ENCODE measurements at places on chromosomes 12 and 14.

- no peak for DNase-seq
Observed at GRCh38 chr14:96826818-96827217, 29.6 kb downstream of the VRK1 start.

DNA sequence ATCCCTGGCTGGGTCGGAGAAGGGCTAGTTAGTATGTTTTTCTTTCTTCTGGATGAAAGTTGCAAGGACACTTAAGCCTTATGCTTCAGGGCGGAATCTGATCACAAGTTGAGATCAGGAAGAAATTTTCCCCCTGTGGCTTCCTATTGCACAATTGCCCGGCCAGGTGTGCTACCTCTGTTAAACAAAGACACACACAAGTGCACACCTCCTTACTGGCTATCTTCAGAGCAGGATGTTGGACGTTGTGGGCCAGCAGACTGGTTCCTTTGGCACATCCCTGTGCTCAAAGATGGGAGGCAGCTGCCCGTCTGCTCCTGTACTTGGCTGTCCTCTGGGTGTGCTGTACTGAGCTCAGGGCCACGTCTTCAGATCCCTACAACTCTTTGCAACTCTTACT is 19.1 kb downstream of the ETV6 start:
- DNase-seq: no peak

DNA sequence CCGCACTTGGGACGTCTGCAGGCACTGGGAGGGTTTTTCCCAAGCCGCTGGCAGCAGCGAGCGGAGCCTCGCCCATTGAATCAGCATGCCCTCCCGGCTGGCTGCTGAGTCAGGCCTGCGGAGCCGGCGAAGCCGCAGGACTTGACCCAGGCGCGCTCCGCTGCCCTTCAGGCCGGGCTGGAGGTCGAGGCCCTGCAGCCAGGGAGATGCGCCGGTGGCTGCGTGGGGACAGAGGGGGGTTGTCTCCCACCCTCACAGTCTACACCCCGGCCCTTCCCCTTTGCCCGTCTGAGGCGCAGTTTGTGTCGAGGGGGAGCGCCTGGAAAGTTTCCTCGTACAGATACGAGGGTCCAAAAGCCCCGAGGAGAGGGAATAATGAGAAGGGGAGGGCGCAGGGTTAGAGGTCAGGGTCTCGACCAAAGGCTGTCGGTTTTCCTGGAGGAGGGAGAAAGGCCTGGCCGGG is 759 bp upstream of the KLC1 start:
- DNase-seq: no peak

GRCh38 chr12:38831715-38832114 is 73.7 kb downstream of the CPNE8 start:
- DNase-seq: no peak

GRCh38 chr12:80157645-80158044 is 58.3 kb downstream of the OTOGL start:
- no peak for DNase-seq

DNA sequence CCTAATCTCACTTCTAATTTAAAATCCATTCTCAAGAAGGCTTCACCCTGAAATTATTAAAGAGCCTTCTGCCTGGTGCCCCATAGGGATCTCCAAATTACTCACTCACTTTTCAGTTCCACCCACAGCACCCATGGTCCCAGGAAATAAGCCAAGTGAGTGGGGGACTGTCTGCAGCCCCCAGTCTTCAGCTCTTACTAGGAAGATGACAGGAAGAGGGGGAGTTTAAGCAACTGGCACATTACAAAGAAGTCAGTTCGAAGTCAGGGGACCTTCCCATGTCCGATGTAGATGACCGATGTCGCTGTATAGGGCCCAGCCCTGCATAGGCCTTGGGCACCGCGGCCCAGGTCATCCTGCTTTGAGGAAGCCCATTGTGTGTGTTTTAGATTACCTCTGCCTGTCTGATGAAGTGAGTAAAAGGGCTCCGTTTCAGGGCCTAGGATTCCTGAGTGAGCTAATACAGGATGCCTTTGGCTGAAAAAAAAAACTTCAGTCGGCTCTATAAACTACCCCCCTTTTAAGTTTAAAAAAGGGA is 1.9 kb downstream of the ACTN1 start:
- DNase-seq: peak; percentile 35

DNA sequence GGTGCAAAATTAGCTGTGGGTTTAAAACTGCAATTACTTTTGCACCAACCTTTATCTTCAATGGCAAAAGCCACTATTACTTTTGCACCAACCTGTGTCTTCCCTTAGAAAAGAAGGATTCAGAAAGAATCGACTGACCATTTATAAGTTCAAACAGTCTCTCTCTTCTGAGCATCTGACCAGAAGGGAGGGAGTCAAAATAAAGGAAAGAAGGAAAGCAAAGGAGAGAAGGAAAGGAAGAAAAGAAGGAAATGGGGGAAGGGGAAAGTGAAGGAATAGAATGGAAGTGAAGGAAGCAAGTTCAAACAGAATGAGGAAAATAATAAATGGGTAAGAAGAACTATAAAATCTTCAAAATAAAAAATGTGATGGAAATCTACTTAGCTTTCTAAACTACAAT is 57.8 kb downstream of the KDM5A start:
- no peak for DNase-seq

GRCh38 chr12:122333142-122334087 is 67.1 kb upstream of the VPS33A start:
- no peak for DNase-seq

DNA sequence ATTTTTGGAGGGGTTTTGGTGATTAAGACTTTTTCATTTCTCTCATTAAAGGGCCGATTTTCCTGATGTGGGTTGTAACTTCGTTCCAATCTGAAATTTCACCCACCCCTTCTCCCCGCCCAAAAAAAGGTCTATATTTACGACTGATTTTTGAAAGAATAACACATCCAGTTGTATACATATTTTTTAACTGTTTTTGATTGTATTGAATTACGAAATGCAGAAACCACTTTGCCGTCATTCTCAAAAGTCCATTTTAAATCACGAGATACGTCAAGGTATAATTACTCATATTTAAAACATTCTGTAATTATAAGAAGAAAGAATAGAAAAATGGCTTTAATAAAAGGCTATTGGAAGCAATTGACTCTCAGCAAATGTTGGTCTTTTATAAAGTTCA is 520.7 kb downstream of the MED13L start:
- no peak for DNase-seq

- DNase-seq: no peak
Observed at GRCh38 chr12:14853961-14854360, 10.6 kb upstream of the ART4 start.

- no peak for DNase-seq
Observed at GRCh38 chr14:104567141-104567956, 12.2 kb upstream of the C14orf180 start.

DNA sequence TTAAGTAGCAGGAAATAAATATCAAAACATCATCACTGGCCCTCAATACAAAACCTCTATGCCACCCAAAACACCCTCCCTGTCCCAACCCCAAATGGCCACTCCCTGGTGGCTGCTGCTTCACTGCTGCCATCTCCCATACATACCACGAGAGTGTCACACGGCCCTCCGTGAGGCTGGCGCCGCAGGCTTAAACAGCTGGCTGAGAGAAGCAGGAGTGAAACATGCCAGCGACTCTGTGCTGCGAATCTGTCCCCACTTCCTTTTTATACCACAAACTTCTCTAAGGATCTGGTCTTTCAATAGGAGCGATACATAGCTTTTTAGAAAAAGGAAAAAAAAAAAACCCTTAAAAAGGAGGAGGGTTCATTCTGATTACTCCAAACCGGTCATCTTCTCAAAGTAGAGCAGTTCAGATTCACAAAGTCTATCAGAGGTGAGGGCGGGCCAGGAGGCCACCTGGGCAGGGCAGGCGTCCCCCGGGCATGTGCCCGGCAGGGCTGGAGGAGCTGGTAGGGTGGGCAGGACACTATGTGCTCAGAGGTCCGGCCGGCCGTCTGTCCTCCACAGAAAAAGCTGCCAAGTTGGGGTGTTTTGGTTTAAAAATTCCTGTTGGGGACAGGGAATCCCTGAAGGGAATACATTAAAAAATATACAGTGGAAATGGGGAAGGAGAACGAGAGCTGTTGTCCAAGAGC is 26.5 kb downstream of the MAX start:
- no peak for DNase-seq

GRCh38 chr14:92513966-92514843 is 624 bp downstream of the RIN3 start:
- DNase-seq: peak; percentile 15

GRCh38 chr12:45310627-45310968 is 94.7 kb downstream of the ANO6 start:
- no peak for DNase-seq

- DNase-seq: no peak
Observed at GRCh38 chr12:65808580-65808979, 15.7 kb upstream of the HMGA2 start.

GRCh38 chr12:50508414-50508813 is 3.6 kb downstream of the DIP2B start:
- DNase-seq: no peak

GRCh38 chr12:130117233-130117632 is 45.0 kb upstream of the FZD10 start:
- DNase-seq: no peak

- DNase-seq: no peak
Observed at GRCh38 chr14:101037021-101037817, 133.7 kb upstream of the RTL1 start.

DNA sequence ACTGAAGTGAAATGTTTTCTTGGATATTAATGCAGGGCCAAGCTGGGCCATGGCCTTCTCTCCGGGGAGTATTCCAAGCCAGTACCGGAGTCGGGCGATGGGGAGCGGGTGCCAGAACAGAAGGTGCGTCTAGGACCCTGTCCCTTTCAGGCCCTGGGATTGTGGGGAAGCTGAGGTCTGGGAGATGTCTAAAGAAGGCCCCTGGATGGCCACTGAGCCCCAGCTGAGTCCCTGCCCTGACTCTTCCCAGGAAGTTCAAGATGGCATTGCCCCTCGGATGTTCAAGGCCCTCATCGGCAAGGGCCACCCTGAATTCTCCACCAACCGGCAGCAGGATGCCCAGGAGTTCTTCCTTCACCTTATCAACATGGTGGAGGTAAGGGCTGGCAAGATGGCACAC is 7.2 kb upstream of the TPI1 start:
- no peak for DNase-seq

- peak; percentile 6 for DNase-seq
Observed at GRCh38 chr14:103629503-103630121, 601 bp downstream of the KLC1 start.

GRCh38 chr14:50790589-50790988 is 40.4 kb downstream of the NIN start:
- DNase-seq: no peak

DNA sequence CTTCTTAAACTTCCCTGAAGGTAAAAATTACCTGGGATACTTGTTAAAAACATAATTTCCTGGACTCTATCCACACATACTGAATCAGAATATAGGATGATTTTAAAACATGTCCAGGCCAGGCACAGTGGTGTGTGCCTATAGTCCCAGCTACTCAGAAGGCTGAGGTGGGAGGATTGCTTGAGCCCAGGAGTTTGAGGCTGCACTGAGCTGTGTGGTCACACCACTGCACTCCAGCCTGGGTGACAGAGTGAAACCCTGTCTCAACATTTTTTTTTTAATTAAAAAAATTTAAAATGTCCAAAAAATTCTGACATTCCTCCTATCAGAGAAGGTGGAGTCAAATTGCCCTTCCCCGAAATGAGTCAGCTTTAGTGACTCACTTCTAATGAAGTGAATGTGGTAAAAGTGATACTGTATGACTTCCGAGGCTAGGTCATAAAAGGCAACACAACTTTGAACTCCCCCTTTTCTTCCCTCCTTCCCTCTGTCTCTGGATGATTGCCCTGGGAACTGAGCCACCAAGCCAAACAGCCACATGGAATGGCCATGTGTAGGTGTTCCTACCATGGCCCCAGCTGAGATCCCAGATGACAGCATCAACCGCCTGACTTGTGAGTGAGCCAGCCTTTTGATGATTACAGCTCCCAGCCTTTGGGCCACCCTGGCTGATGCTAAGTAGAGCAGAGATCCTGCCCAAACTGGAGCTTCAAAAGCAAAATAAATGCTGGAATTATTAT is 36.3 kb downstream of the LIMA1 start:
- no peak for DNase-seq

DNA sequence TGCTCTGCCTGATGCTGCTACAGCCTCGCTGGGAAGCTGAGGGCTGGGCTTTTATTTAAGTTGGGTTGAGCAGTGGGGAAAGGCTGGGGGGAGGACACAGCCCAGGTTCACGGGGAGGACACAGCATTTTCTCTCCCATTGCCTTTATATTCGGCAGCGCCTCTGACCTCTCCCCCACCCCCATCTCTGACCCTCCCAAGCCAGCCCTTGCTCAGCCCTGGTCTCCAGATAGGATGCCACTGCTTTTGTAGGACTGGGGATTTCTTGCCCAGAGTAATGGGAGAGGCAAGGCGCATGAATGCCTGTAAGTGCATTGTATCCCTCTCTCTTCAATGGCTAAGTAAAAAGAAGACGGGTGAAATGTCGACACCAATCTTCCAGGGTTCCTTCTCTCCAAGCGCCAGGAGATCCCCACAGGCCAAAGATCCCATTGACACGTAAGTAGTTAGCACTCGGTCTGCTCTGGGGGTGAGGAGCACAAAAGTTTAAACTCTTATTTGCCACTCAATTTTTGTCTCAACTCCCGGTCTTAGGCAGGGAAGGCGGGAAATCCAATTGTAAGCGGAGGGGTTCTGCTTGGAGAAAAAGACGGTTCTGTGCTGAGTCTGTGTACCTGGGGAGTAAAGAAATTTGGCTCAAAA is 4.6 kb downstream of the HOXC4 start:
- no peak for DNase-seq

- DNase-seq: no peak
Observed at GRCh38 chr14:22118899-22119477, 445.4 kb upstream of the OR4E1 start.

DNA sequence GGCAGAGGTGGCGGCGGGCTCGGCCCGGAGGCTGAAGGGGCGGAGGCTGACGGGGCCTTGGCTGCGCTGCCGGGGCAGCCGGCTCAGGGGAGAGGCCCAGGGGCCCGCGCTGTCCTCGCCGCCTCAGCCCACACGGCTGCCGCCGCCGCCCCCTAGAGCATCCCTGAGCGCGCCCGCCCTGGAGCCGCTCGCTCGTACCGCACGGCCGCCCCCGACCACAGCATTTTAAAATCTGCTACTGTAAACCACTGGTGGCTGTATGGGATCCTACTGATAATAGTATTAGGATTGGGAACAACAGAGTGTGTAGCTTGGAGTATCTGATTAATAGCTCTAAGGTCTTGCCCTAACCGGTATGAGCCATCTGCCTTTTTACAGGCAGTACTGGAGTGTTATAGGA is 22.2 kb upstream of the EDDM3A start:
- no peak for DNase-seq

GRCh38 chr14:68660495-68660894 is 132.4 kb downstream of the ZFP36L1 start:
- DNase-seq: no peak

DNA sequence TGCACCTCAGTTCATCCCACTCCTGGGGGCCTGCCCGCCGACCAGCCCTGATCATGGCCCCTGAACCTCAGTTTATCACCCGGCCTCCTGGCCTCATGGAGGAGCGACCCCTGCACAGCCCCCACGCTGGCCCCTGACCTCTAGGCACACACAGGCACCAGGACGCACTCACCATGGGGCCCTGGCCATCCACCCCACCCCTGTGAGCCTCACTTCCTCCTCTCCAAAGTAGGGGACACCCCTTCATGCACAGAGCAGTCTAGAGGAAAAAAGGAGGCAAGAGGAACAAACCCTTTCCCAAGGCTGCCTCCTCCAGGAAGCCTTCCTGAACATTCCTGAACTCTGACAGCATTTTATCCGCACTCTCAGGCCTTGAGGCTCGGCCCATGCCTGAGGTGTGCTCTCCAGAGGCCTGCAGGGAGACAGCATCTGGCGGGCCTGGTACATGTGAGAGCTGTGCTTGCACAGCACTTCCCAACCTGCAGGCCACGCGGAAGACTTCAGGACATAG is 39.4 kb downstream of the CCNK start:
- DNase-seq: no peak
